ENCODE measurements at places on chromosomes 12 and 14.

DNA sequence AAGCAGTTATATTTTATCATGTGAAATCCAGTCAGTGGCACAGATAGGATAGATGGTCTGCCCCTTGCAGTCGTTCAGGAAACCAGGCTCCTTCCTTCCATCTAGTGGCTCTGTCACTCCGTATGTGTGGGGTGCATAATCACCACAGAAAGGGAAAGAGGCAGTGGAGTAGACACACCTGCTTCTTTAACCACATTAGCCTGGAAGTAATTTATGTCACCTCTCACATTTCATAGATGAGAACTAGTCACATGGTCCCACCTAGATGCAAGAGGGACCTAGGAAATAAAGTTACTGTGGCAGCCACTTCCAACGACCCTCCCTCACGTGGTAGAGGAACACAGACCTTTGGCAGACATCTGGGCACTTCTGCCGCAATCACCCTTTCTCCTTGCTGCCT is 14.2 kb upstream of the RNU6-8 start:
- DNase-seq = no peak

GRCh38 chr14:99125113-99125512 is 146.9 kb downstream of the BCL11B start:
- DNase-seq = no peak

DNA sequence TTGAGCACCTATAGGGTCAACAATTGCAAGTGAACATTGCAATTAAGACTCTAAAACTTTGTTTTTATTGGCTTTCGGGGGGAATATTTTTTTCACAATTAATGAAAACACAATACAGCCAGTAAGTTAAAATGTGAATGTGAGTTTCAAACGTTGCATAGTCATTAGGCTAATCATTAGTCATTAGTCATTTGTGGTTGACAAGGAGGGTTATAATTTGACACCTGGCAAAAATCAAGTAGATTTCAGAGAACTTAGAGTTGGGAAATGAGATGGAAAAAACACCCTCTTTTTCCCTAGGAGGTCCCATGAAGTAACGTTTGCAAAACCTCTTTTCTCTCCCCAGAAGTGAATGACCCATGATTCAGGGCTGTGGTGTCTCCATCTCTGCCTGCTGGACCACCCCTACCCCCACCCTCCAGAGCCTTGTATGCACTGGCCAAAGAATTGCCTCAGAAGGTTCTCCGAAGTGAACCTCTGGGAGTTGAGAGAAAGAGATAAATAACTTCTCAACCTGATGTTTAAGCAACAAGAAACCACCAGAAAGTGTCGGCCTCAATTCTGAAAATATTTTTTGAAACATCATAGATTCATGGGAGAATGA is 196.3 kb downstream of the PAX9 start:
- no peak for DNase-seq

DNA sequence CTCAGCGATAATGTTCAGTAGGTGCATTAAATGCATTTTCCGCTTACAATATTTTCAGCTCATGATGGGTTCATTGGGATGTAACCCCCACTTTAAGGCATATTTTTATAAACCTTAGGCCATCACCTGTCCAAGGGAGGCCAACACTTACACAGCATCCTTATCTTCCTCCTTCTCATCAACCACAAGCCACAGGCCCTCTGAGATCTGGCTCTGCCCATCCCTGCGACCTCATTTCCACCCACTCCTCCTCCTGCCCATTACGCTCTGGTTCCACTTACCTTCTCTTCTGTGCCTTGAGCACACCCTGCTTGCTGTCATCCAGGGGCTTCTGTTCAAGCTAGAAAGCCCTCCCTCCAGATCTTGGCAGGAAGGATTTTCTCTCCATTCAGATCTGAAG is 93.2 kb downstream of the EGLN3 start:
- no peak for DNase-seq
